CD4-positive, alpha-beta T cell treated with Interleukin-1 beta for 1 hour (primary cell): ENCODE measurements at places on chromosomes 13 and 19.

GRCh38 chr13:80083853-80084676 lies 256.9 kb downstream of the SPRY2 start:
- no peak for DNase-seq

- DNase-seq, result no peak
Measured at GRCh38 chr19:46954993-46955812, 64.4 kb upstream of the NPAS1 start.

GRCh38 chr19:3821156-3821555 lies 35.0 kb upstream of the MATK start:
- no peak for DNase-seq

GRCh38 chr13:79779761-79780160 lies 298.8 kb downstream of the NDFIP2 start:
- DNase-seq, result no peak

DNA sequence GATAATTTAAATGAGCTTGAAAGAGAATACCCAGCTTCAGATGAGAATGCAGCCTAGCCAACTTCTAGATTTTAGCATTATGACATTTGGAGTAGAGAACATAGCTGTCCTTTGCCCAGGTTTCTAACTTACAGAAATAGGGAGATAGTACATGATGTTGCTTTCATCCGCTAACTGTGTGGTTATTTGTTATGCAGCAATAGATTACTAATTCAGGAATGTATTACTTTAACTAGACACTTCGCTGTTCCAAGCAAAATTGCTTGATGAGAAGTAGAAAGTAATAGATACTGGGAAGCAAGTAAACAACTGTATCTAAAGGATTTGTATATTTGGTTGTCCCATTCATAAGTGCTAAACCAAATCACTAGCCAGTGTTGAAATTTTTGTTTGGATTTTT lies 790.9 kb upstream of the PRR20A start:
- no peak for DNase-seq

DNA sequence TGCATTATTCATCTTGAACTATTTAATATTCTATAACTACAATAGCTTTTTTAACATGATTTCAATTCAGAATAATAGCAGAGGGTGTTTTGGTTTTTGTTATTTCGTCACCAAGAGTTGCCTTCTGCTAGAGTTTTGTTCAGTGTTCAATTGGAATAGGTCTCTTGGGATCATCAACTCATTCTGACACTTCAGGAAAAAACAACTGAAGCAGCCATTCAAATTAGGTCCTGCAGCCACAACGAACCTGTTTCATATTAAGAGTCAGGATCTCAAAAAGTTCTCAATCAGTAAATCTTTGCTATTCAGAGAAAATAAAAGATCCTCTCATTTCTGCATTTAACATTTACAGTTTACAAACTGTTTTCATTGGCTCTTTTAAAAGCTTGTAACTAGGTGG lies 2.4 kb upstream of the CHAMP1 start:
- DNase-seq, result no peak

DNA sequence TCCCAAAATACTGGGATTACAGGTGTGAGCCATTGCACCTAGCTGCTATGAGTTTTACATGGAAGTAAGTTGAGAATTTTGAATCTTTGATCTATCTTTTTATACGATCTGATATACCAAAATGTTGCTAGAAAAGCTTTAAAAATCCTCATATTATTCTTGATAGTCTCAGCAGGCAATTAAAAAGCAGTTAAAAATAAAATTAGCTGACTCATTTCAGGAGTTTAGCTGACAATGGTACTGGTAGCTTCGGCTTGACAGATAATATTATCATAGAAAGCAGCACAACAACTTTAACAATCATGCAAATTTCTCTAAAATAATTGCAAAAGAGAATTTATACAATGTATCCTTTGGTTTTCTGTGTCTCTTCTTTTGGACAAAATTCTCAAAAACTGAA lies 9.6 kb upstream of the FOXO1 start:
- no peak for DNase-seq

DNA sequence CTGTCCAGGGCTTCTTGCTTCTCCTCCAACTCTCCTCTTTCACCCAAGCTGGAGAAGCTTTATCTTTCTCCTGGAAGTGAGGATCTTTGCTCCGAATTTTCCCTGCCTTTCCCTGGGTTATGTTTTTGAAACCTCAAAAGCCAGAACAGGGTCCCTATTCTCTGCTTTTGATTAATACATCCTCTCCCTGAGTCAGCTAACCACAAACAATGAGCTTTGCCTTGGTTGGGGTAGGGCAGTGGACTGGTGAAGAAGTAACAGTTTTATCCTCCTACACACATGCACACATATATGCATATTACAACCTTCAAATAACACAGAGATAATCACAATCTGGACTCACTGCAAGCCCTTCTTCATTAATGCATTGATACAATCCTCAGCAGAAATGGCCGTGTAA lies 44.6 kb downstream of the DLEU7 start:
- DNase-seq, result no peak

GRCh38 chr19:45354241-45354842 lies 13.8 kb downstream of the KLC3 start:
- no peak for DNase-seq

DNA sequence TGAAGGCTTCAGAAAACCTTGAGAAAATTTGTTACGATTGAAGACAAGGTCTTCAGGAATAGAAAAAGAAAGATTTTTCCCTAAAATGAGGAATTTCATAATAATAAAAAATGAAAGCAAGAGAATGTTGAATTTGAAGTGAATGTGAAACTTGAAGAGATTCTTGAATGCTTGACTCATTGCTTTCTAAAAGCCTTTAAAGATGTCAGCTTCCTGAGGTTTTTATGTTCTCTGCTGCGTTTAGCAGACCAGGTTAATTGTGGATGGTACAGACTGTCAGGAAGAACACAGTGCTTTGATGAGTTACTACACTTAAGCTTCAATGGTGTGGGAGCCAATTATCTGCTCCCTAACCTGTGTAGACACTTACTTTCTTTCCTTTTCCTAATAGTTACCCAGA lies 96.3 kb upstream of the FNDC3A start:
- no peak for DNase-seq

DNA sequence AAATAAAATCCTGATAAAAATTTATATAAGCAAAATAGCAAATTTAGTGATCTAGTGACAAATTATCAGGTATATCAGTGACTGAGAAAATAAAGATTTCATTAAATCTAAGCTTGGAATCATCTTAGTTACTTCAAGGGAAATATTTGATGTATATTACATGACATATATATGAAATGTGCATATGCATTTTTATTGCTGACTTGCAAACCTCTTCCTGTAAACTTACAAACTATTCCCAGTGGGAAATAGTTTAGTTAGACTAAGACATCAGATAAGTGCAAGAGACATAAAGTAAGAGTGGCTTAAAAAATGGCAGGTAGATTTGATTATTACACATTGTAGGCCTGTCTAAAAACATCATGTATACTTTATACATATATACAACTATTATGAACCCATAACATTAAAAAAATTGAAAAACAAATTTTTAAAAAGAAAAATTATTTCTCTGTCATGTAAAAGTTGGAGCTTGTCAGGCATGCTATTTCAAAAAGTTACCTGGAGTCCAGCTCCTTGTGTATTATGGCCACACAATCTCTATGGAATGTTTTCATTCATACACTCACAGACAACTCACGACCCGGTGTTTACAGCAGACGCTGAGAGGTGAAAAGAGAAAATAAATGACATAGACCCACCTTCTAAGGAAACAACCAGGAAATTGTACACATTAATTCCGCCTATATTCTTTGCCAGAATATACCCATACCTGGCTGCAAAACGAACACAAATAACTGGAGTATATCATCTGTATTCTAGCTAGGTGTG lies 724.5 kb downstream of the SLITRK6 start:
- DNase-seq, result no peak

DNA sequence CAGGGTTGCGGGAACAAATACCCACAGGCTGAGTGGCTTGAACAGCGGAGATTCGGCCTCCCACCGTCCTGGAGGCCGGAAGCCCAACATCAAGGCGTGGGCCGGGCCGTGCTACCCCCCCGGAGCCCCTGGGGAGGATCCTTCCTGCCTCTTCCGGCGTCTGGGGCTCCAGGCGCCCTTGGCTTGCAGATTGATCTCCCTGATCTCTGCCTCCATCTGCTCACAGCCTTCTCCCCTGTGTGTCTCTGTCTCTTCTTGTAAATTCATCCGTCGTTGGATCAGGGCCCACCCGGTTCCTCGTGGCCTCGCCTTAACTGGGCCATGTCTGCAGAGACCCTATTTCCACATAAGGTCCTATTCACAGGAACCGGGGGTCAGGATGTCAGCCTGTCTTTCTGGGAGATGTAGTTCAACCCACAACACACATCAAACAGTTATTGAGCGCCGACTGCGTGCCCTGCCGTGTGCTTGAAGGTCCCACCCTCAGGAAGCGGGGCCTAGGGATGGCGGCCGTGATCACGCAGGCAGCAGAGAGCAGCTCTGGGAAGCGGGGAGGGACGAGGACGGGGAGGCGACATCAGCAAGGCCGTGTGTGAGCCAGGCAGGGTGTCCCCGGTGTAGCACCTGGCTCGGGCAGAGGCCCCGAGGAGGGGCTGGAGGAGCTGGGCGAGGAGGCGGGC lies 21.3 kb downstream of the HCN2 start:
- DNase-seq, result peak; percentile 38

GRCh38 chr13:110638257-110638656 lies 22.9 kb downstream of the NAXD start:
- no peak for DNase-seq

DNA sequence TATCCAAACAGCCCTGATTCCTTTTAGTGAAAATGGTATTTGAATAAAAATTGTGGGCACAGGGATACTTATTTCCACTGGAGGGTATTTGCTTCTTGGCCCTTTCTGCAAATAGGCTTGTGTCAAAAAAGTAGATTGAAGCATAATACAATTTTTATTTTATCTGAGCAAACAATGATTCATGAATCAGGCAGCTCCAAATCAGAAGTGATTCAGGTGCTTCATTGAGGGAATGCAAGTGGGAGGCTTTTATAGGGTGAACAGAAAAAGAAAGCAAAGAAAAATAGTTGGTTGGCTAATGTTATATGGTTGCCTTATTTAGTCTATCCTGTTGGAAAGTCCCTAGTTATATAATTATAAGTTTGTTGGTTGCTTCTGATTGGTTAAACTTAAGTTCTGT lies 117.9 kb downstream of the ITGBL1 start:
- no peak for DNase-seq

GRCh38 chr19:19223636-19224035 lies 11.9 kb downstream of the NCAN start:
- DNase-seq, result no peak

DNA sequence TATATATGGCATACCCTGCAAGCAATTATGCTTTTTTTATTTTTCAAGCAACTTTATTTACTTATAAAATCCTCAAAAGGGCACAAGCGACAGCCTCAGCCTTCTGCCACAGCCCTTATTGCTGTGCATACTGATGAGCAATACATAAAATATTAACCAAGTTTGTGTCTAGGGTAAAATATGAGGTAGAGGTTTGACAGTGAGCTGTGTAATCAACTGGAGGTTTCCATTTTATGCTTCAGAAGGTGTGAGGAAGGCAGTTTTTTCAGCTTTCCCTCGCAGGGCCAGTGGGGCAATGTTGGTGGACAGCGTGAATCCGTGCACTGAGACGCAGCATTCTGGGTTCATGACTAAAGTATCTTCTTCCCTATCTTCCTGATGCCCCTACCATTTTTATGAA lies 310.4 kb downstream of the IRS2 start:
- no peak for DNase-seq

DNA sequence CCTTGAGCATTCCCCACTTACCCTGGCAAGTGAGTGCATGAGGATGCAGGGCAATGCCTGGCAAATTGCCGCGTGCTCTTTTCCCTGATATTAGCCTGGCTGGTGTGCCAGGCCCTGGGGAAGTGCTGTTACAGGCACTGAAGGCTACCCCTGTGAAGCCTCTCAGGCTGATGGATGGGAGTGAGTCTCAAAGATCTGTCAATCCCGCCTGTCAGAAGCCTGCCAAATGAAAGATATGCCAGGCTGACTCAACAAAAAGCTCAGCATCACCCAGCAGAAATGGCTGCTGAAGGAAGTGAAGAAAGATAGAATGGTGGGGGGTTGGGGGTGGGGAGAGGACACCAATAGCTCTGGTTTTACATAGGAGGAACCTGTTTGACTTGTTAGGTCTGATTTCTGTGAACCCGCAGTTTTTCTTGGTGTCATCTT lies 112.1 kb downstream of the LACC1 start:
- DNase-seq, result no peak

DNA sequence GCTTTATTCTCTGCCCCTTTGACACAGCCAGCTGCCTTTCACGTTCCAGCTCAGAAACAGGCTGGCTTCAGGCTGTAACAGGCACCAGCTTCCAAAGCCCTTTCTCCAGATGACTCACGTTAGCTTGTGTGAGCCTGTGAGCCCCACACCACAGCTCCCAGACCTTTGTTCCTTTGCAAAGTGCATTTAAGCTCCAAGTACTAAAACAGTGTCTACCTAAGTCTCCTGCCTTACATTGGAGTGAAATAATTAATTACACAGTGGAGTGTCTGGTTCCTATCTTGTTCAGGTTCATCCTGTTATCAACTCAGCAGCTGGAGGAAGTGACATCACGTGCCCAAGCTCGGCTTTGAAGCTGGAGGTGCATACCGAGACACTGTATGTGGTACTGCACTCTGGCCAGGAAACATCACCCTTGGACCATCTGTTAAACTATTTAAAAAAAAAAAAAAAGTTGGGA lies 475.8 kb downstream of the FOXO1 start:
- DNase-seq, result peak; percentile 76

GRCh38 chr13:65971541-65971940 lies 1258.6 kb downstream of the PCDH9 start:
- no peak for DNase-seq

DNA sequence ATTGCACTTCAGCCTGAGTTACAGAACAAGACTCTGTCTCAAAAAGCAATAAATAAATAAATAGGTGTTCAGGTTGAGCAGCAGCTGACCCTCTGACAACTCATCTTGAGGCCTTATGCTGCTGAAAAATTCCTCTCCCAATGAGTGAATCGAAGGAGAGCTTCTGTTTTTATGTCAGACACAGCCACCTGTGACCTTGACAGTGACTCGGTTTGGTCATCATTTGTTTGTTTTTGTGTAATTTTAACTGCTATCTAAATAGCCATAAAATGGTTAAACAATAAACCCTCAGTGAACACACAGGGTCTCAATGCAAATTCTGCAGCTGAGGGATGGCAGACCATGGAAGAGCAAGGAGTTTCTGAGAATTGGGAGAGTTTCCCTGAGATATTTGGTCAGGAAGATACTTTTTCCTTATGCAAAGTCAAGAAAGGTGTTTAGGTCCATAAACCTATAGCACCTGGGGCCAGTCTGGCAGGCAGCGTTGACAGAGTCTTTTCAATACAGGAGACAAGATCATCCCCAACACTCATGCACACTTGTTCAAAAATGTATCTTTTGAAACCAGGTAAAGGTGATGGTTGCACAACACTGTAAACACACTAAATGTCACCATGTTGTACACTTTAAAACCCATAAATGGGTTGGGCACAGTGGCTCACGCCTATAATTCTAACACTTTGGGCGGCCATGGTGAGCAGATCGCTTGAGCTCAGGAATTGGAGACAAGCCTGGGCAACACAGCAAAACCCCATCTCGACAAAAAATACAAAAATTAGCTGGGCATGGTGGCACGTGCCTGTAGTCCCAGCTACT lies 16.6 kb upstream of the SLC25A30 start:
- DNase-seq, result no peak
